Retinal pigment epithelial cell (primary cell): ENCODE measurements at places on chromosomes 2 and 18.

GRCh38 chr18:31760695-31761094 is at the start of gene SLC25A52:
TSS of gene SLC25A52 (minus strand) at chr18:31760880. CDS start at chr18:31760661, 219 bp downstream.
- DNase-seq, result no peak

GRCh38 chr2:217383620-217384019 is 523.8 kb upstream of the TNP1 start:
- no peak for DNase-seq

- no peak for DNase-seq
These were observed 333.9 kb downstream of the LPIN1 start for GRCh38 chr2:12080360-12080759.

DNA sequence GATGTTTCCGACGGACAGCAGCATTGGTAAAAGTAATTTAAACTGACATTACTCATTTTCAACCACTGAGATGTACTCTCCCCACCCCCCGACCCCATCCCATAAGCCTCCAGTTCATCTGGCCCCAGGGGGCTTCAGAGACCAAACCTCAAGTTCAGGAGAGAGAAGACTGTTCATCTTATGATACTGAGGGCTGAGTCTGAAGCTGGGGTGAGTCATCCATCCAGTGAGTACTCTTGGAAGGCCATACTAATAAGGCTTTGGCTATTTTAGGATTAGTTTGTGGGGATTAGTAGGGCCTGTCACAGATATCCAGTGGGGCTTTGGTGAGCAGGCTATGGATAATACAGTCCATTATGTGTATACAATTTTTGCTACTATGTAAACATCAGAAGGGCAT is 125.3 kb upstream of the APCDD1 start:
- peak; percentile 63 for DNase-seq

GRCh38 chr2:229821316-229821715 is 100.5 kb downstream of the TRIP12 start:
- DNase-seq, result no peak

GRCh38 chr2:148989882-148990493 is 48.5 kb upstream of the LYPD6B start:
- peak; percentile 63 for DNase-seq

- DNase-seq, result no peak
These were observed 289.9 kb upstream of the RBMS1 start for GRCh38 chr2:160783474-160783873.

DNA sequence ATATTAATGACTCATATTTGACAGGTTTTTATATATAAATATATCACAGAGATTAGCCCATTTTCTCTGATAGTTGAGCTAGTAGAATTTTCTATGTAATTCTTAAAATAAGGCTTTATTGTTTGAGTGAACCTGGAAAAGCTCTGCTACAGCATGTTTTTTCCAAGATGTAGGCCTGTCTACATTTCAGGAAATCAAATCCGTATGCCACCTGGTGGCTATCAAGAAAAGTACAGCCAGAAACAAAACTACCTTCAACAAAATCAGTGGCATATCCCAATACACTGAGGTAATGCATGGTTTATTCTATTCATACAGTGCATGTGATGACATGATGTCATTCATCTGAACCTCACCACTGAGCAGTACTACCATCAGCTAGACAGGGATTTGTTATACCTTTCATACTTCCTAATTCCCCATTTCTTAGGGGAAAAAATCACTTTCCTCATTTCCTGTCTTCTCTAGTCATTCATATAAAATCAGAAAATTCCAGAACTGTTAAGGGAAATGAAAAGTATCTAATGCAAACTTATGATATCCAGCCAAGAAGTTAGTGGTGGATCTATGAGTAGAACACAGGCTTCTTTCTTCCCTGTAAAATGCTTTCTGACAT is 310.4 kb upstream of the SYT4 start:
- DNase-seq, result no peak

GRCh38 chr2:119197529-119198239 is 25.9 kb upstream of the STEAP3 start:
- no peak for DNase-seq

- DNase-seq, result no peak
These were observed 1669.3 kb downstream of the SUCLG1 start for GRCh38 chr2:82789851-82790205.

GRCh38 chr18:56563568-56563967 is 74.8 kb downstream of the TXNL1 start:
- no peak for DNase-seq

GRCh38 chr2:230922951-230923717 is 1.9 kb downstream of the GPR55 start:
- DNase-seq, result no peak

DNA sequence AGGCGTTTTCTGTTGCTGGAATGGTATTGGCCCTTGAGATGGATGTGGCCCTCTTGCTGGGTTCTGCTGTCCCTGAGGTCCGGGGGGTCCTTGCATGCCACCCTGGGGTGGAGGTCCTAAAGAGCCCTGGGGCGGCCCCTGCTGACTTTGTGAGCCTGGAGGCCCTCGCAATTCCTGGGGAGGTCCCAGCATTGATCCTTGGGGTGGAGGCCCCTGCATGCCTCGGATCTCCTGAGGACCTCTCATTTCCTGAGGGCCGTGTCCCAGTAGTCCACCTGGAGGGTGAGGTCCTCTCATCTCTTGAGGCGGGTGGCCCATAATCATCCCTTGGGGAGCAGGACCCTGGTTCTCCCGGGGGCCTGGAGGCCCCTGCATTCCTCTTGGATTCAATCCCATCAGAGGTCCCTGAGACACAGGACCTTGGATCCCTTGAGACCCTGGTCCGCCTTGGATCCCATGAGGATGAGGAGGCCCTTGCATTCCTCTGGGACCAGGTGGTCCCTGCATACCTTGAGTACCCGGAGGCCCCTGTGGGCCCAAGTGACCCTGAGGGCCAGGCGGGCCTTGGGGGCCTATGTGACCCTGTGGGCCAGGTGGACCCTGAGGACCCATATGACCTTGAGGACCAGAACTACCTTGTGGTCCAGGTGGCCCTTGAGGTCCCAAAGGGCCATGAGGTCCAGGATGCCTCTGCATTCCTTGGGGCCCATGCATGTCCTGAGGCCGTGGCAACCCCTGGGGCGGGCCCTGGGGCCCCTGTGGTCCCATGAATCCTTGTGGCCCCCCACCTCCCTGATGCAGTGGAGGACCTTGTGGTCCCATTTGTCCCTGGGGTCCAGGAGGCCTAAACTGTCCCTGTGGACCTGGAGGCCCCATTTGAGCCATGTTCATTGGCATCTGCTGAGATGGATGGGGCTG is 18.3 kb downstream of the SFT2D3 start:
- no peak for DNase-seq

DNA sequence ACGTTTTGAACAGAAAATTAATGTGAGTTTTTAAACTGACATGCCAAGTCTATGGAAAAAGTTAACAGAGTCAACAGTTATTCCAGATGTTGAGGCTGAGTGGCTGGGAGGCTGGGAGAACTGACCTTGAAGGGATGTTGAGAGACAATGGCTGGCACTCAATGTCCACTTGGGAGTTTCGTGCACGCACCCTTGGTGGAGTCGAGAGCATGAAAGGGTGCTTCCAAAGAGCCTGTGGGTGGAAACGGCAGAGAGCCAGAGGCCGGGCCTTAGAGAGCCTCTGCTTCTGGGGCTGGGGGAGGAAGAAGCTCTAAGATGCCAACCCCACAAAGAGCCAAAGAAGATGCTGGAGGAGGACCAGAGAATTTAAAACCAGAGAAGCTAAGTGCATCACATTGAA is 63.4 kb upstream of the L3MBTL4 start:
- DNase-seq, result no peak

GRCh38 chr2:4066217-4066616 is 362.8 kb downstream of the DCDC2C start:
- no peak for DNase-seq

DNA sequence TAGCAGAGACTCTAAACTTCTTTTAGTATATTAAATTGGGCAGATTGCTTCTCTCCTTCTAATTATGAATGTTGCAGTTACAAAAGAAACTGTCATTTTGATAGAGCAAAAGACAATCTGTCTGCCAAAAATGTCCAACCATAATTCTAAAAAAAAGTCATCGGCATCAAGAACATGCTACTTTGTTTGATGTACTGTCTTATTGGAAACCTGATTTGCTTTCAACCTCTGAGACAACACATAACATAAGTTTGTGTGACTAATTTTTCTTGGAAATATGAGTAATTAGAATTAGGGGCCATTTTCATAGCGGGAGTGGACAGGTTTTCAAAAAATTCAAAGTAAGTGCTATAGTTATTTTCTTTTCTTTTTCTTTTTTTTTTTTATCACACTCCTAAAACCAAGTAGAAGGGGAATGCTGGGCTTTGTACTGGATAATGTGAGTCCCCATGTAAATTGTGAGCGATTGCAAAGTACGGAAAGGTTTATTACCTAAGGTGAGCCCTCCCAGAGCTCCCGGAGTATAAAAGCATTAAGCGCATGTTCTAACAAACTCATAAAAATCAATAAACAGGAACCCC is 59.1 kb downstream of the ZEB2 start:
- no peak for DNase-seq

- peak; percentile 67 for DNase-seq
These were observed 2.5 kb downstream of the ARMC9 start for GRCh38 chr2:231200805-231201474.

- no peak for DNase-seq
These were observed 314.3 kb upstream of the POU3F3 start for GRCh38 chr2:104539649-104540048.

- no peak for DNase-seq
These were observed 147.6 kb upstream of the ITGA6 start for GRCh38 chr2:172279813-172280212.

DNA sequence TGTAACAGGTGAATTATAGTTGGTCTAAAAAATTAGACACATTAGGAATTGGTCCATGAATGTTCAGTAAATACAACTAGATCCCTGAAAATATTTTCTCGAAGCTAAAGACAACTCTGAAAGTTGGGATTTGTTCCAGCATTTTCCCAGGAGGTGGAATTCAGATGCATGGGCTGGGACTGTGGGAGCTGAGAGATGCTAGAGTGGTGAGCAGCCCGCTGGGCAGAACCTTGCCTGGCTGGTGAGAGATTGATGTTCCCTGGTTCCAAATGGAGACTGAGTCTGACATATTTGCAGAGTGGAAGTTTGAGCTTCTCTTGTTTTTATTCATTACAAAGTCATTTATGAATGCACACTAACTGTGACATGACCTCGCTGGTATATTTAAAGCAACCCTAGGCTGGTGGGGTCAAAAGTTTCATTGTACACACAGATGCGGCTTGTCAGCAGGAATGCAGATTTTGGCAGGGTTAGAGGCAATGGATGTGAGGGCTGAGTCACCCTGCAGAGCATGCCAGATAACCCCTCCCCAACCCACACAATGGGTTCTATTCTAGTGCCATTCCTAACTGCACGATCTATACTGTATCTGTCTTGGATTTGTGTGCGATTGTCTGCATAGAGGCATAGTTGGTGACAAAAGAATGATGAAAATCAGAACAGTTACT is 23.5 kb upstream of the TMEM178A start:
- DNase-seq, result peak; percentile 75

DNA sequence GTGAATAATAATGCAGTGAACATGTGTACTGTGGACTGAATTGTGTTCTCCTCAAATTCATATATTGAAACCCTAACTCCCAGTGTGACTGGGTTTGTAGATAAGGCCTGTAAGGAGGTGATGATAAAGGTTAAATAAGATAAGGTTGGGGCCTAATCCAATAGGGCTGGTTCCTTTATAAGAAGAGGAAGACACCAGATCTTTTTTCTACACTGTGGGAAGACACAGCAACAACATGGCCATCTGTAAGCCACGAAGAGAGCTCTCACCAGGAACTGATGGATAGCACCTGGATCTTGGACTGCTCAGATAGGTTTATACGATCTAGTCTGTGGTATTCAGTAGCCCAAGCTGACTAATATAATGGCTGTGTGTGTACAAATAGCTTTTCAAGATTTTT is 66.8 kb downstream of the BMPR2 start:
- no peak for DNase-seq

GRCh38 chr2:29848566-29849310 is 72.6 kb downstream of the ALK start:
- DNase-seq, result no peak

DNA sequence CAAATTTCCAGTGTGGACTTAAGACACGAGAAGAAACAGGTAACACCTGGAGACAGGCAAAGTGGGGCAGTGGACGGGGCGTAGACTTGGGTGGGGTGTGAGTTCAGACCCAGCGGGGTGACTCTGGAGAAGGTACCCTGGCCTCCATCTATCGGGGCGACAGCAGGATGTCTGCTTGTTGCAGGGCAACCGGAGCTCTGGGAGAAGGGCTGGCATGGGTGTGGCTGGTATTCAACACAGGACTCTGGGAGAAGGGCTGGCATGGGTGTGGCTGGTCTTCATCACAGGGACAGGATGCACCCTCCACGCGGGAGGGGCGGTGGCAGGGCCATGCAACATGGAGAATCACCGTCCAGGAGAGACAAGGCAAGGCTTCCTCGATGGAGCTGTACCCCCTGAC is 198.5 kb downstream of the HDAC4 start:
- DNase-seq, result no peak

DNA sequence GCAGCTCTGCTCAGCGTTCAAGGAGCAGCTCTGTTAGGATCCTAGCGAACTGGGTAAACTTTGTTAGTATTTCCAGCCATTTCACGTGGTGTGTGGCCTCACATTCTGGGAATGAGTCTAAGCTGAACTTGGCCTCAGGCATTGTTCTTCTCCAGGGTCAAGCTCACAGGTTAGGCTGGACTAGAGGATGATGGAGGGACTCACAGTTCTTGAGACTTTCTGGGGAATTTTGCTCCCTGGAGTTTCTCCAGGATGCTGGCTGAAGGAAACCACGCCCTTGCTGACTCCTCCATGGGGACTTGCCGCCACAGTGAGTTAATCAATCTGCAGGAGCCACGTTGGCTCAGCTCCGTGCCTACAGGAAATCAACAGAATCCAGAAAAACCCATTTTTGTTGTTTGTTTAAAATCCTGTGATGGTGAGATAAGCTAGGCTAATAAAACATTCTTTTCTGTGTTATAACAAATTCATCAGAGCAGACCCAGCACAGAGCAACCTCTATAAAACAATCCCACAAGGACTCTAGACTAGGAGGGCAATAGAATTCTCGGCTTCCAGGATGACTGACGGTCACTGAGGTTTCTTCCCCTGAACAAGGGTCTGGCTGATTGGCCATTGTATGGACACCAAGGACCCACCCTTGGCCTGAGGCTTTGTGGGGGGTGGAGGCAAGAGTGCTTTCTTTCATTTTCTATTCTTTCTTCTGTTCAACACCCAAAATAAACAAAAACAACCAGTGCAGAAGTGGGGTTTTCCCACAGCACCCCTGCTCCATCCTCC is 12.6 kb downstream of the CNDP1 start:
- DNase-seq, result no peak

GRCh38 chr2:134679745-134680144 is 39.1 kb downstream of the TMEM163 start:
- DNase-seq, result no peak

GRCh38 chr2:204049635-204050034 is 113.1 kb downstream of the ICOS start:
- no peak for DNase-seq

- no peak for DNase-seq
These were observed 6.8 kb downstream of the ACTR1B start for GRCh38 chr2:97656905-97657587.

GRCh38 chr2:68817306-68817705 is 53.9 kb downstream of the BMP10 start:
- DNase-seq, result no peak
